ENCODE measurements at places on chromosomes 5 and 9.

GRCh38 chr5:1882337-1883119, at the start of gene IRX4:
TSS of gene IRX4 (minus strand) at chr5:1882925. CDS start at chr5:1882647, 278 bp downstream.
- DNase-seq: peak; percentile 7

DNA sequence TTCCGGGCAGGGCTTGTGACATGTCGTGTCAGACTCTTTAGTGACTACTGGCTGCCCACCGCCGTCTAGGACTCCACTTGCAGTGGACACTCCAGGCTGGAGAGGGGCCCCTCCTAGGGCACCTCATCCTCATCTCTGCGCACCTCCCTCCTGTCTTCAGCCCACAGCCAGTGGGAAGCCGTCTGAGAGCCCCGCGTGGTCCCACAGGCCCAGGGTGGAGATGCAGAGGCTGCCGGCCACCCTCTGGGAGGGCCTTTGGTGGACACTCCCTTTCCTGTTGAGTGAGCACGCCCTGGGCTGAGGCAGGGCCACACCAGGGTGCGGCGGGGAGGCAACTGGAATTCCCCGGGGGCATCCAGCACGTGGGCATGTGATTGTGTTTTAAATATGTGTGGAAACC, 80.5 kb downstream of the IRX2 start:
- no peak for DNase-seq

GRCh38 chr5:101673120-101673519, 623.0 kb downstream of the SLCO4C1 start:
- no peak for DNase-seq

DNA sequence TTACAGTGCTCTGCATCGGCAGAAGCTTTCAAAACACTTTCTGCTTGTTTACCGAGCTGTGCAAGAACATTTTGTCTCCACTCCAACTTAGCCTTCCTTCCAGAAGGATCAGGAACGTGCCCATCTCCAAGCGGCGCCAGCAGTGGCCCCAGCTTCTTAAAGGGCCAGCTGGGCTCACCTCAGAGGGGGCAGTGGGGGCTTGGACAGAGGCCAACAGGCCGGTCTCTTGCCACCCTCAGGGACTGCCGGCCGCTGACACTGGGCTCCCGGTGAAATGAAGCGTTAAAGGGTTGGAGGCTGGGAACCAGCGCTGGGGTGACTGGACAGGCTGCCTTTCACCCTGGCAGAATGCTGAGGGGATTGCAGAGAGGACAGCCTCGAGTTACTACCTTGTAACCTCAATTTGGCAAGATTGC, 67.0 kb upstream of the RNU6ATAC start:
- DNase-seq: no peak

DNA sequence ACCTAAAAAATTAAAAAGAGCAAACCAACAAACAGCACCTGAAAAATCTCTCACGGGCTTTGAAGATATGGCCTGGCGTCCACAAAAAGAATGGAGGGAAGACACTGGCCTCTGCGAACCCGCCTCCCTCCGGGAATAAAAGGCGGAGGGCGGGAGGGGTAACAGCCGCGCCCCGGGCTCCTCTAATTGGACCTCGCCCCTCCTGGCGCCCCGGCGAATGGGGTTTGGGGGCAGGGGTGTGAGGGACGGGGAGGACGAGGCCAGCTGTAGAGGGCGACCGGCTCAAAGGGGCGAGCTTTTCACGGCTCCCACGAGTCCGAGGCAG, 753 bp downstream of the FANCC start:
- DNase-seq: peak; percentile 72

- DNase-seq: no peak
Measured at GRCh38 chr9:127546125-127546832, 65.8 kb upstream of the STXBP1 start.

- no peak for DNase-seq
Measured at GRCh38 chr5:991472-992267, 16.9 kb upstream of the NKD2 start.

DNA sequence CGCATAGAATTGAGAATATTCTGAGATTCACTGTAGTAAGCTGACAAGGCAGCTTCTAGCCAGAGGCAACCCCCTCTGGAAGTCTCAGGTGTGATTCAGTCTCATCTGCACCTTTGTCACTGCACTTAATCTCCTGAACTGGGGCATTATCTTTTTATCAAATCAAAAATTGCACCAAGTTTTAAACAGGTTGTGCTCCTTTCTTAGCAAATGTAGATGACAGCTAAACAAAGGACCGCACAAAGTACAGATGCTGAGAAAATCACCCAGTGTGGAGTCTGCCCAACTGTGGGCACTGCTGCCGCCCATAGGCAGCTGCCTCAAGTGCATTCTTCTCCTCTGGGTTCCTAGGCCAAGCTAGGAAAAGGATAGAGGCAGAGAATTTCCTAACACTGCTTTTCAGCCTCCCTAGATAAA, 51.1 kb downstream of the STARD4 start:
- peak; percentile 42 for DNase-seq

DNA sequence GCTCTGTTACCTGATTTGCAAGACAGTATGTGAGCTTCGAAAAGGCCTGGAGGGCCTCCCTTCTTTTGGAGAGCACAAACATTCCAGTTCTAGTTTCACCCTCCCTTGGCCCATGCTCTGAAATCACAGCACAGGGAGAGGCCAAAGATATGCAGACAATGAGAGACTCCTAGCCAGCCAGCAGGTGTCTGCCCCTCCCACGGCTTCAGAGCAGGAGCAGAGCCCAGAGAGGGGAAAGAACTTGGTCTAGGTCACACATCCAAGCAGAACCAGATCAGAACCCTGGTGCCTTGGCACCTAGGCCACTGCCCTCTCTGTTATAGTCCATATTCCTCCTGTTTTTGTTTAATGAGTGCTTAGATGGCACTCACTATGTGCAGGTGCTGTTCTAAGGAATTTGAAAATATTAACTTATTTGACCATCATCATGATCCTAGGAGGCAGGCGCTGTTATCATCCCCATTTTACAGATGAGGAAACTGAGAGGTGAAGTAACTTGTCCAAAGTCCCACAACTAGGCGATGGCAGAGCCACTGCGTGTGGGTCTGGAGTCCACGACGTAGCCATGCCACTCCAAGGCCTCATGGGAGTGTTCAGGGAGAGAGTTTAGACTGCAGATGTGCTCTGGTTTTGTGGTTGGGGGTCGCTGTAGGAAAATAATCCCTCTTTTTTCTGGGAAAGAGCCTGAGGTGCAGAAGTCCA, 27.2 kb downstream of the TMOD1 start:
- no peak for DNase-seq

- no peak for DNase-seq
Measured at GRCh38 chr5:101084353-101084752, 181.3 kb upstream of the ST8SIA4 start.

- no peak for DNase-seq
Measured at GRCh38 chr5:138559937-138560336, 15.3 kb downstream of the HSPA9 start.

DNA sequence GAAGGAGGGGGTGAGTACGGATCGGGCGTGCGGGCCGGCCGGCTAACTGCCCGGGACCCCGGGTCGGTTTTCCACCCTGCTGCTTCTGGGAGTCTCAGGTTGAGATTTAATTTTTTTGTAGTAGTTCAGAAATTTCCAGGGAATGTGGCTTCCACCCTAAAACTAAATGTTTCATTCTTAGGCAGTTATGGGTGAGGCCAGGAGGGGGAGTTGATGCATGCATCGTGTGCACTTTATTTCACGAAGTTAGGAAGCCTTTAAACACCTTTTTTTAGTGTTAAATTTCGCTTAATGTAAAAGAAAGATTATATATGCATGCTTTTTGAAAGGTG, 905 bp downstream of the CDK9 start:
- DNase-seq: no peak

DNA sequence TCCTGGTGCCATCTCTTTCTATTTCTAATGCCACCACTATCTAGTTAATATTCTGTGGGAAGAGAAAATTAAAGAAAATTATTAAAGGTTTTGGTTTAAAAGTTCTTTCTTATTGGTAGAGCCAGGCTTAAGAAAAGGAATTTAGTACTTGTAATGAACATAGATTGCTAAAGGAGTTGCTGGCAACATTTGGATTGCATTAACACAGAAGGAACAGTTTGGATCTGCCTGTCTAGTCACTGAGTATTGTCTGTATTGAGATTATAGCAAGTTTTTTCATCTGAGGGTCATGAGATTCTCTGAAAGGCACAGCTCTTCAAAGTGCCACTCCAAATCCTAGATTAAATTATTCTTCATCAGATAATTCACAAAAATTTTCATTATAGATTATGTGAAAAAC, 32.0 kb downstream of the FSD1L start:
- no peak for DNase-seq

DNA sequence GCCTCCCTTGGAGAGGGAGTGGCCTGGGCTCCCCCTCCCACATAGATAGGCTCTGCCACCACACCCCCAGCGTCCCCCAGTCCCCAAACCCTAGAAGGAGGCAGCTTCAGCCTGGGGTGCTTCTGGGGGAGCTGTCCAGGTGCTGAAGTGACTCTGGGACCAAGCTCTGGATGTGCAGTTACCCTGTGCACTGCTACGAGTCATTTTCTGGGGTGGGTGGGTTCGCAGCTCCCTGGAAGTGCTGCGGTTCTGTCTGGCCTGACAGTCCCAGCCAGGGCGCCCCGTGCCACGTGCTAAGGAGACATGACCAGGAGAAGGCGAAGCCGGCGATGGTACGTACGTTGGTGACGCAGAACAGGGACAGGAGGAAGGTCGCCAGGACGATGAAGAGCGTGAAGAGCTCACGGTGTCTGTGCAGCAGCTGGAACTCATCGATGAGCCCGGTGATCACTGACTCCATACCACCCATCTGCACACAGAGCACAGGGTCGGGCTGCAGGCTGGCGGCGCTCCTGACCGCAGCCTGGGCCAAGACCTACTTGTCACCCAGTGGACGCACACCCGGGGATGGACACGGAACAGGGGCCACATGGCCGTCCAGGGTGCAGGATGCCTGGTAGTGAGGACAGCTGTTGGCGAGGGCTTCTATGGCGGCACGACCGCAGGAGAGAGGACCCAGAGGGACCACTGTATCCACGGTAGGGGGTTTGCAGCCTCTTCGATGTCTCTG, 35.7 kb downstream of the SLC6A3 start:
- DNase-seq: peak; percentile 24

DNA sequence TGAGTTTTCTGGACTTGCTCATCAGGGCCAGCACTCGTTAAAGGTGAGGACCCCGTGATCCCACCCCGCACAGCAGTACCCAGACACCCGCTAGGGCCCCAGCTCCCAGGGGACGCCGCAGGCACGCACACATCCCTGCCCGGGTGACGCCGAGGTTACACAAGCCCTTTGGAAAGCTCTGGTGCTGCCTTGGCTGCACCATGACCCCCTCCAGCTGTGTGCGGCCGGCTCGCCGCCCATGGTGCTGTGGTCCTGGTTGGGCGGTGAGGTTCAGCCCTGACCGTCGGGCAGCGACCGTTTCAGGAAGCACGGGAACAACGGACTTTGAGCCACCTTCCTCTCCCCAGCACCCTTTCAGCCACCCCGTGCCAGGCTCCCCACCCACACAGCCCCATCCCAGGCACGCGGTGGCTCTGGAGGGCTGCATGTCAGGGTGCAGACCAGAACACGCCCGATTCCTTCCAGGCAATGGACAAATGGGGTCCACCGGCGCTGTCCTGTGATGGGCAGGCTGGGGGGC, 7.5 kb upstream of the SLC12A7 start:
- no peak for DNase-seq

Measured in EH (cell line).